Stomach (tissue), 19 donors: ENCODE measurements at places on chromosomes 12 and 14. TPM values are rescaled to one million over a fixed set of nuclear protein-coding genes. Genes with fewer than 3 reads are reported as not detected.

Gene DIO3
- total RNA-seq: 0.29 TPM

Gene PNP
- 11.3 TPM for total RNA-seq

- no peak for DNase-seq
Measured at GRCh38 chr12:65829716-65830115, 5.4 kb downstream of the HMGA2 start.

GRCh38 chr14:50041980-50042379 is 74.4 kb downstream of the VCPKMT start:
- DNase-seq: no peak

DNA sequence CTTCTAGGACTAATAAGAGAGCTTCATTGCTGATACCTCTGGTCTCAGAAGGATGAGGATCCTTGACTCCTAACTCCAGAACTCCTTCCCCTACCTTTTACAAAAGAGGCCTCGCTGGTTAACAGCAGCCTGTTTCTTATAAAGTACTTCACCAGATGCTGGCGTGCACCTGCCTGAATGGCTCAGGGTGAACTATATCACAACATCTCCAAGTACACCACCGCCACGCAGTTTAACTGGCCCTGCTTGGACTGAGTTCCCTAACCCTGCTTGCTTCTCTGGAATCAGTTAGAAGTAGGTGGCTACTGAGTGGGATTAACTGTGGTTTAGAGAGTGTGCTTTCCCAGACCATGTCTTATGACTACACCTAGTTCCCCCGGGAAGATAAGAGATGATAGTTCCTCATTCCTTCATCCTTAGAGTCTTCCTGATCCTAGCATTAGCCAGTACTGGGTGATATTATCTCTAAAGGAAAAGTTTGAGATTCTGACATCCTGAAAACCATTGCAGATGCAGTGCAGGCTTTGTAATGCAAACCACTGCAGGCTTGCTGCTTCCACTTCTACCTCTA is 3.0 kb downstream of the FOXJ2 start:
- no peak for DNase-seq

DNA sequence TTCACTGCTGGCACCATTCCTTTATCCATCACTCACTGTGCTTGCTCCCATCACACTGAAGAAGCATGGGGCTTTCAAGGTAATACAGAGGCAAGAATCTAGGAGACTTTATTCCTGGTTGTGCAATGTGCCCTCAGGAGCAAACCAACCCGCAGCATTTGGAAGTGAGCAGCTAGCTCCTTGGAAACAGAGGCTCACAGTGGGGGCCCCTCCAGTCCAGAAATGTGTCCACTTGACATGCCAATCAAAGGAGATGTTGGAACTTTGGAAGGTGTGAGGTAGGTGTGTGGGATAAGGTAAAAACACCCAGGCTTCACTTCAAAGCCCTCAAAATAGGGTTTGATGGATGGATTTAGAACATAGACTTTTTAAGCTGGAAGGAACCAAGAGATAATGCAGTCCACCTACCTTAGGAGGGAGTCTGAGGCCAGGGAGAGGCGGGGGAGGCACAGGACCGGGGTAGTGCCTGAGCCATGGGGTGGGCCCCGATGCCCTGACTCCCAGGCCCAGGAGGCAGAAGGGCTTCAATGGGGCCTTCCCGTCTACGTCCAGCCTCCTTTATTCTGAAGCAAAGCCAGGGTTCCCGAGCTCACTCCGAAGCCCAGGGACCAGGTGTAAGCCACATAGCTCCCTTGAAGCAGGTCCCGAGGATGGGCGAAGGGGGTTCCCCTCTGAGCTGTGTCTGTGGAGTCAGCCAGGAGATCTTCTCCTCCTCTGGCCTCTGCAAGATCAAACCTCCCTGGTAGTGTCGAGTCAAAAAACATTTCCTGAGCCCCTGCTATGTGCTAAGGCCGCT is 17.6 kb upstream of the BCL11B start:
- DNase-seq: no peak

DNA sequence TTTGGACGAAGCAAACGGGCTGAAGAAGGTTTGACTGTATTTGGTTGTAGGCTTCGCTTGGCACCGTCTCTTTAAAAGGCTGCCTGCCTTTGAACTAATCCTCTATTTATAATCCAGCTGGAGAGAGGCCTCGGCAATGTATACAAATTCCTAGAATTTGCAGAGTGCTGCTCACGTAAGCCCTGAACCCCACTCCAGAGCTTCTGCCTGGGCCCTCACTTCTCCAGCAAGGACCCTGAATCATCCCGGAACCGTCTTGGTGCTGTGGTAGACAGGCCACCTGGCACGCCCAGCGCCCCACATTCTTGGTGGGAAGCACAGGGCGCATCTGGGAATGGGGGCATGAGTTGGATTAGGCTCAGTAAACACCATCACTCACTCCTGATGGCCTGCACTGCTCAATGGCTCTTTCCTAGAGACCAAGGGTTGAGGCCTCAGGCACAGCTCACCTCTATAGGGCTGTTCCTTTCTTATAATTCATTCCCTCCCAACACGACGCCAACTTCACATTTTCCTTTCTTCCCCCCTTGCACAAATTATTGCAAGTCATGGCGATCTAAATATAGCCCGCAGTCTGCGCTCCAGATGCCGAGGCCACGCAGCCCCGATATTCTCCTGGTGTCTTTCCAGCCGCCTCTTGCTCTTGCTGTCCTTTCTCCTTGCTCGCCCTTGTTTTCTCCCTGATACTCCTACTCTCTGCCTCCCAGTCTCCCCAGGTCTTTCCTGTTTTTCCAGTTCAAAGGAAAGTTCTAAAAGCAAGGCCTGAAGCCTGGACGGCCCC is 141.0 kb downstream of the ZFP36L1 start:
- DNase-seq: no peak

GRCh38 chr14:20980906-20981305 is 8.9 kb upstream of the METTL17 start:
- no peak for DNase-seq
